Natural killer cell treated with Interleukin-12 subunit alpha and Interleukin-12 subunit beta and Interleukin-15 and Interleukin-18, amount 100 ng/mL, for 72 hours (primary cell): ENCODE measurements at places on chromosomes 4 and X. TPM values are rescaled to one million over a fixed set of nuclear protein-coding genes. Genes with fewer than 3 reads are reported as not detected.

- H3K27ac ChIP-seq, result no peak overlapping the region
- no peak overlapping the region for H3K4me3 ChIP-seq
- H3K4me1 ChIP-seq, result peaks cover 9% of the 10 kb centered on the region
- no peaks in the 10 kb centered on the region for H3K36me3 ChIP-seq
These were observed 33.6 kb upstream of the CCNG2 start for GRCh38 chr4:77123411-77123810.

- H3K36me3 ChIP-seq, result no peaks in the 10 kb centered on the region
- no peaks in the 10 kb centered on the region for H3K4me1 ChIP-seq
- H3K27ac ChIP-seq, result no peak overlapping the region
- H3K27me3 ChIP-seq, result no peaks in the 10 kb centered on the region
- H3K4me3 ChIP-seq, result no peak overlapping the region
These were observed 6.4 kb upstream of the IL13RA2 start for GRCh38 chrX:115023811-115024210.

- H3K27me3 ChIP-seq, result peaks cover 16% of the 10 kb centered on the region
- H3K27ac ChIP-seq, result no peak overlapping the region
- no peak overlapping the region for H3K4me3 ChIP-seq
- no peak for DNase-seq
- peaks cover 13% of the 10 kb centered on the region for H3K36me3 ChIP-seq
These were observed 8.1 kb downstream of the ANXA5 start for GRCh38 chr4:121688701-121689100.

SLC39A8 gene
- 56.8 TPM for total RNA-seq

XAGE2 gene
- not detected for total RNA-seq

- no peak for DNase-seq
- H3K36me3 ChIP-seq, result no peaks in the 10 kb centered on the region
- no peak overlapping the region for H3K4me3 ChIP-seq
- no peaks in the 10 kb centered on the region for H3K27me3 ChIP-seq
- no peaks in the 10 kb centered on the region for H3K4me1 ChIP-seq
These were observed 1187.6 kb downstream of the RPA4 start for GRCh38 chrX:98071331-98071730.

PAK3 gene
- total RNA-seq, result not detected

DNA sequence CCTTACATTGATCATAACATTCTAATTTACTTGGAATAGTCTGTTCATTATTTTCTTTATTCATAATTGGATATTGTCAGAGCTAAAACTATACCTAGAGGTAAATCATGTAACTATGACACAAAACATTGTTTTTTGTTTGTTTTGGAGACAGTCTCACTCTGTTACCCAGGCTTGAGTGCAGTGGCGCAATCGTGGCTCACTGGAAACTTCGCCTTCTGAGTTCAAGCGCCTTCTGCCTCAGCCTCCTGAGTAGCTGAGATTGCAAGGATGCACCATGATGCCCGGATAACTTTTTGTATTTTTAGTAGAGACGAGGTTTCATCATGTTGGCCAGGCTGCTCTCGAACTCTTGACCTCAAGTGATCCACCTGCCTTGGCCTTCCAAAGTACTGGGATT is 265.2 kb downstream of the FBXO8 start:
- H3K27ac ChIP-seq, result no peak overlapping the region
- H3K27me3 ChIP-seq, result no peaks in the 10 kb centered on the region
- DNase-seq, result no peak
- H3K4me3 ChIP-seq, result no peak overlapping the region

- H3K27ac ChIP-seq, result no peak overlapping the region
- no peaks in the 10 kb centered on the region for H3K4me1 ChIP-seq
- no peaks in the 10 kb centered on the region for H3K27me3 ChIP-seq
- H3K4me3 ChIP-seq, result no peak overlapping the region
- peaks cover 5% of the 10 kb centered on the region for H3K36me3 ChIP-seq
- DNase-seq, result no peak
These were observed 32.9 kb downstream of the GAB1 start for GRCh38 chr4:143369552-143369951.

ZNF185 gene
- 1.5 TPM for total RNA-seq

GPR119 gene
- not detected for total RNA-seq

DNA sequence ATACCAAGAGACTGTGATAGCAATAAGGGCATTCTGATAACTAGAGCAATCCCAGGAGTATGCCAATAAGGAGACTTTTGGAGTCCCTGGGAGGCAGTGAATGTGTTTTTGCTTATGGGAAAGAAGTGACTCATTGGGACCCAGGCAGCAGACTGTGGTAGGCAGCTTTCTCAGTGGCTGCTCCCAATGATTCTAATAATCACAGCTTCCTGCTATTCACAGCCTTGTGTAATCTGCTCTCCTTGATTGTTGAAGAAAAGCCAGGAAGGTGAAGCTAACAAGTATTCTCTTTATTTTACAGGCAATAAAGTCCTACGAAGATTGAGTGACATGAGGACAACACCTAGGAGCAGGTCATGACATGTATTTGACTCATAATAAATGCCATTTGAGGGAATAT is 70.3 kb upstream of the DDX60 start:
- no peaks in the 10 kb centered on the region for H3K27me3 ChIP-seq
- no peak overlapping the region for H3K27ac ChIP-seq
- peaks cover 28% of the 10 kb centered on the region for H3K36me3 ChIP-seq
- H3K4me1 ChIP-seq, result peaks cover 7% of the 10 kb centered on the region
- no peak for DNase-seq

DNA sequence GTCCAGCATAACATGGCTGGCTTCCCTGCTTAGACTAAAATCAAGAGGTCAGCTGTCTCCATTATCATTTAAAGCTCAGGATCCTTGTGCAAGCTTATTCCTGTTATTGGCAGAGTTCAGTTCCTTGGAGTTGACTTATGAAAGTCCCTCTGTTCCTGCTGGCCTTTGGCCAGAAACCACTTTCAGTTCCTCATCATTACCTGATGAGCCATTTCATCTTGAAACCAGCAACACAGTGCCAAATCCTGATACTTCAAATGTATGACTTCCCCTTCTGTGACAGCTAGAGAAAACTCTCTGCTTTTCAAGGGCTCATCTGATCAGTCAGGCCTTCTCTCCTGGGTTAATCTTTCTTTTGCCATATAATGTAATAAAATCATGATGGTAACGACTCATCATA is 110.6 kb upstream of the FSTL5 start:
- no peaks in the 10 kb centered on the region for H3K4me1 ChIP-seq
- no peaks in the 10 kb centered on the region for H3K27me3 ChIP-seq
- DNase-seq, result no peak
- H3K36me3 ChIP-seq, result no peaks in the 10 kb centered on the region

DNA sequence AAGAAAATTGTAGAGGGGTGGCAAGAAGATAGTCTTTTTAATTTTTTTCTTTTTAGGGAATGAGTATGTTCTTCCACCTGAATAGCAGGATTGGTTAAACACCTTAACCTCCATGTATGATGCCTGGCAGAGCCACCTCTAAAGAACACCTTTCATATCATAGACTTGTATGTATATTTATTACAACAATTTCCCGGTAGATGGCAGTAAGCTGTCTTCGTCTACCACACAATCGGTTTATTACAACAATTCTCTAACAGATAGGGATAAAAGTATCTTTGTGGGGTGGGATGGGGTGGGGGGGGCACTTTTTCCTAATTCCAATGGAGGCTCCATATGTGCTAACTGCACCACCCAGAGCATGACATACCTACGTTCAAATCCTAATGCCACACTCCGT is 255.5 kb downstream of the LDB2 start:
- no peak overlapping the region for H3K4me3 ChIP-seq
- no peaks in the 10 kb centered on the region for H3K36me3 ChIP-seq
- no peak overlapping the region for H3K27ac ChIP-seq
- H3K27me3 ChIP-seq, result no peaks in the 10 kb centered on the region

- no peaks in the 10 kb centered on the region for H3K36me3 ChIP-seq
- no peak overlapping the region for H3K4me3 ChIP-seq
- no peak overlapping the region for H3K27ac ChIP-seq
- no peaks in the 10 kb centered on the region for H3K27me3 ChIP-seq
These were observed 502.7 kb downstream of the PACRGL start for GRCh38 chr4:21202959-21203358.

DNA sequence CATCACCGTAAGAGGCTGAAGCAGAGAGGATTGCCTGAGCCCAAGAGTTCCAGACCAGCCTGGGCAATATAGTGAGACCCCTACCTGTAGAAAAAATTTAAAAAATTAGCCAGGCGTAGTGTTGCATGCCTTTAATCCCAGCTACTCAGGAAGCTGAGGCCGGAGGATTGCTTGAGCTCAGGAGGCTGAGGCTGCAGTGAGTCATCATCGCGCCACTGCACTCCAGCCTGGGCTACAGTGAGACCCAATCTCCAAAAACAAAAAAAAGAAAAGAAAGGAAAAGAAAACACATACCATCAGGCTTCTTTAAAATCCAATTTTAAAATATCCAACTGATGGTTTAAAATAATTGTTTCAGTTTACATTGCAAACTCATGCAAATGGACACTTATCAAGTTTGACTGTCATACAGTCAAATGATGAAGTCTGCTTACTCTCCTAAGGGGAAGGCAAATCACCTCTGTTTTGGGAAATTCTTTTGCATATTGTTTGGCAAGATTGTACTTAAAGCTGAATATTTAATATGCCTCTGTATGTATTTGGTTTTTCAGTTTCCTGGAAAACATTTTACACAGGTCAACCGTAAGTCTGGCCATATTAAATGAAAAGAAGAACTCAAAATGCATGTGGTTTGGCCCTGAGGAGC is 23.7 kb upstream of the TENM3 start:
- no peaks in the 10 kb centered on the region for H3K36me3 ChIP-seq
- no peak for DNase-seq
- no peaks in the 10 kb centered on the region for H3K4me1 ChIP-seq
- H3K4me3 ChIP-seq, result no peak overlapping the region

FMR1NB gene
- not detected for total RNA-seq
